Progenitor cell of endocrine pancreas (in vitro differentiated cells): ENCODE measurements at places on chromosomes 13 and 19. TPM values are rescaled to one million over a fixed set of nuclear protein-coding genes. Genes with fewer than 3 reads are reported as not detected.
A peak's percentile ranks its signal among the peaks of the same experiment; 100 is the strongest.

CABP5 gene
- total RNA-seq, result not detected in 2 replicates

NMRK2 gene
- 1.4 and 2.3 TPM in 2 replicates for total RNA-seq

FAM83E gene
- 3.8 and 4.3 TPM in 2 replicates for total RNA-seq

PSPN gene
- total RNA-seq, result 4.3 TPM in 2 replicates

SRRM5 gene
- total RNA-seq, result 0.64 and 0.79 TPM in 2 replicates

GRCh38 chr13:100944791-100945345 lies 270.3 kb upstream of the TMTC4 start:
- no peak for DNase-seq

DNA sequence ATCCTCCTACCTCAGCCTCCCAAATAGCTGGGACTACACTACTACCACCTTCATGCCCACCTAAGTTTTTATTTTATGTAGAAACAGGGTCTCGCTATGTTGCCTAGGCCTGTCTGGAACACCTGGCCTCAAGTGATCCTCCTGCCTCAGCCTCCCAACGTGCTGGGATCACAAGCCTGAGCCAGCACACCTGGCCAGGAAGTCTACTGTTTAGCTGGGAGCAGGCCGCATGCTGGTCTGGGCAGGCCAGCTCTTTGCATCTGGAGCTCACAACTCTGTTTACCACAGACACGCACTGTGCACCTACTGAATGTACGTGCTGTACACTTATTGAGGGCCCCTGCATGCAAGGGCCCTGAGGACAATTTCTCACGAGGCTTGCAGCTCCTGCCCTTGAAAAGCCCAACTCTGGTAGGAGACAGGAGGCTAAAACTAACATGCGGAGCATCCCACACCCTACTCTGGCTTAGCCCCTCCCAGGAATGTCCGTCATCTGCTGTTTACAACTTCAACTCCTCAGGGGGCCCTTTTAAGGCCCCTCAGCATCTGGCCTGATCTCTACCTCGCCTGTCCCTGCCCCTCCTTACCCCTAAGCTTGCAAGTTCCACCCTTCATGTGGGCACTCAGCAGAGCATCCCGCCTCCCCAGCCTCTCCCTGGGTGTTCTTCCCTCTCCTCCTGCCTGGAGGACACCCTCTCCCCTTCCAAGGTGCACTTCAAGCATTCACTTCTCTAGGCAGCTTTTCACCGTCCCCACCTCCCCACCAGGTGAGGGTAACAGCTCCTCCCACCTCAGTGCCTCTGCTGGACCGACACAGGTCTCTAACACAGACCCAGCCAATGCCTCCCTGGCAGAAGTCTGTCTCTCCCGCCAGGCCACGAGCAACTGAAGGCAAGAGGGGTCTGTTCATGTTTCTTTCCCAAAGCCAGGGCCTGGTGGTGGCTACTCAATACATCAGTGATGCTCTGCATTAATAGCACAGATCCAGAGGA lies 114.2 kb upstream of the UQCRFS1 start:
- DNase-seq, result no peak

GRCh38 chr19:3444695-3445234 lies 35.6 kb downstream of the SMIM24 start:
- no peak for DNase-seq

DNA sequence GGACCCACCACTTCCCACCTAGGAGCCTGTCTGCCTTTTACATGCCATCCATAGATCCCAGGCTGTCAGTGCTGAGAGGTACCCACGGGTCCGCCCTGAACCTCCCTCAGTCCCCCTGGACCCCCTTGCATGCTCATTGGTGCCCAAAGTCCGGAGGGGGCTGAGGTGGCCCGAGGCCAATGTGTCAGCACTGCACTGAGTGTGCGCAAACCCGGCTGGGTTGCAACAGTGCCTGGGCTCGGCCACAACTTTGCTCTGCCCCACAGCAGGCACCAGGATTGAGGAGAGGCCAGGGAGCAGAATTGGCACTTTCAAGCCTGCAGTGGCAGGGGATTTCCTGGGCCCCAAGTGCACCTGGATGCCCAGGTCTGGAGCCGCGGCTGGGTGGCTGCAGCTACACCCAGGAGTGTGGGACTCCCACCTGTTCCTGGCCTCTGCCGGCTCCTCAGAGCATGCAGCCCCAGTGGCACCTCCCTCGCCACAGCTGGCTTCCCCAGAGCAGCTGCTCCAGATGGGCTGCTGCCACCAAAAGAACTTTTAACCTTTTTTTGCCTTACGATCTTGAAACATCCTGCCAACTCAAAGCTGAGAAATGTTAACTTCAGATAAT lies 837.0 kb downstream of the SLITRK6 start:
- DNase-seq, result no peak

- DNase-seq, result no peak
Observed at GRCh38 chr13:48923376-48923775, 52.3 kb upstream of the FNDC3A start.

DNA sequence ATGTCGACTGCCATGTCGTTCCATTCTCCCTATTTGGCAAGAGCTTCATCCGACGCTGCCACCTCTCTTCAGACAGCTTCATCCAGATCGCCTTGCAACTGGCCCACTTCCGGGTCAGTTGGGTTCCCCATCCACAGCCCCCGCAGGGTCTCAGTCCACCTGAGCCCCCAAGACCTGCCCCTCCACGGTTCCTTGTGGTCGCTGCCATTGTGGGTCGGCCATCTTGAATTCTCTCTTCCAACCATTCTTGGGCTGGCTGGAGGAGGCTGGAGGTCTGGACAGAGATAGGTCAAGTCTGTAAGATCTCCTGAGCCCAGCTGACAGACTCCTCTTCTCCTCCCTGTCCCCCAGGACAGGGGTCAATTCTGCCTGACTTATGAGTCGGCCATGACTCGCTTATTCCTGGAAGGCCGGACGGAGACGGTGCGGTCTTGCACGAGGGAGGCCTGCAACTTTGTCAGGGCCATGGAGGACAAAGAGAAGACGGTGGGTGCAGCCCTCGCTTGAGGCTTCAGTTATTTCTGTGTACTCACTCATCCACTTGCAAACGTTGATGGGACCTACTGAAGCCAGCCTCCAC lies 19.5 kb downstream of the CPT1C start:
- no peak for DNase-seq

- no peak for DNase-seq
Observed at GRCh38 chr19:30222992-30223865, 149.0 kb upstream of the ZNF536 start.

- no peak for DNase-seq
Observed at GRCh38 chr19:47353307-47353712, 4.2 kb downstream of the DHX34 start.

DNA sequence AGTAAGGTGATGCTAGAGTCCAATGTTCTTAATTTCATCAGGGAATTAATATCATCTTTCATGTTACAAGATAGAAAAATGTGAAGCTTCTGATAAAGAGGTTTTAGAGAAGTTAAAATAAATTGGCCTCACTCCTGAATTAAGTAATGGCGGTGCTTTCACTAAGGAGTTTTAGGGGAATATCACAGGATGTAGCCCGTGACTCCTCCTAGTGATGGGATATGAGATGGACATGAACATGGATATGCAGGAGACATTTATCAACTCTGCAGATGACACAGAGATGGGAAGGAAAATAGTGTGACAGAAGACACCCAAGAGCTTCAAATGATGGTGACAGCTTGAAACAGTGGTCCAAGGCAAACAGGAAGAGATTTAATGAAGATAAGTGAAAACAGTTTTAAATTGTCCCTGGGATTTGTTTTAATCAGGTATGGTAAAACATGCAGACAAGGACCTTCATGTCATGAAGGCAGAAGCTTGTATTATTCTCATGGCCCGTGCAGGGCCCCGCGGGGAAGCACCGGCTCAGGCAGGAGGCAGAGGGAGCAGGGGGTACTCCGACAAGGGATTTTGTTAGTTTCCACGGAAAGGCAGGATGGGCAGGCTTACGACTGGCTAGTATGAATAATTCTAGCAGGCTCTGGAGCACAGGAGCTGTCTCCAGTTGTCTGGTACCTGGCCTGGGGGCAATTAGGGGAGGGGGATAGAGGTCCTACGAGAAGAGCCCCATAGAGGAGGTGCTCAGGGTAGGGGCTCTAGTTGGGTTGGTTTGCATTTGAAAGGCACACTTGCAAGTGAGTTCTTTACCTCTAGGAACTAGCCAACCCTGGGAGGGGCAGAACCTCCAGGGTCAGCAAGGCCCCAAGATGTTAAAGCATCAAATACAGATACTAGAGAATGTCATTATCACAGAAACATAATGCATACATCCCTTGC lies 38.7 kb upstream of the FARP1 start:
- no peak for DNase-seq

DNA sequence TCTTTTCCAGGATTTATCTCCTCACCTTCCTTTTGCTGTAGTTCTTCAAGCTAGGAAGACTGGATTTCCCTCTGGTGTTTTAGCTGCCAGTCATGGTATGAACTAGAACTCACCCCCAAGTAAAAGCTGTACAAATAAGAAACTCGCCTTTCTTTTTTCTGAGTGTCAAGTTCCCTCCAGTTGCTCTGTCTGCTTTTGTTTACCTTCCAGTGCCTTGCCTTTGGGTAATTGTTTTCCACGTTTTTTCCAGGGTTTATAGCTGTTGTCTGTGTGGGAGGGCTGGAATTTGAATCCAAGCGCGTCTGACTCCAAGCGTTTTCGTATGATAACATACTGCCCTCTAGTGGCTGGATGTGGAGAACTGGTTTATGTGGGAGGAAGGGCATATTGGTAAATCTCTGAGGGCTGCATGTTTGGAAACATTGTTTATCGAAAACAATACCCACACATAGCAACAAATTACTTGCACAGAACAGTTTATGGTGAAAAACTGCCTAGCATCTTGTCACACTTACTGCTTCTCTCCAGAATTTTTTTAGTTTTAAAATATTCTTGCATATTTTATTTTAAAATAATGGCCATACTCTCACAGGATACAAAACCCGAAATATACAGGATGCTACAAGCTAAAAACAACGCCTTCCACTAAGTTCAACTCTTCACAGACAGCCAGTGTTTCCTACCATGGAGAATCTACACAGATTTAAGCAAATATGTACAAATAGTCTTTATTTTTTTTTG lies 19.2 kb downstream of the RCN3 start:
- peak; percentile 64 for DNase-seq
